Activated CD4-positive, alpha-beta memory T cell treated with anti-CD3 and anti-CD28 coated beads, Interleukin-2, amount 10 ng/mL, durations not matched to agents 7 days and 5 days (primary cell): ENCODE measurements at places on chromosomes 11 and 22.

DNA sequence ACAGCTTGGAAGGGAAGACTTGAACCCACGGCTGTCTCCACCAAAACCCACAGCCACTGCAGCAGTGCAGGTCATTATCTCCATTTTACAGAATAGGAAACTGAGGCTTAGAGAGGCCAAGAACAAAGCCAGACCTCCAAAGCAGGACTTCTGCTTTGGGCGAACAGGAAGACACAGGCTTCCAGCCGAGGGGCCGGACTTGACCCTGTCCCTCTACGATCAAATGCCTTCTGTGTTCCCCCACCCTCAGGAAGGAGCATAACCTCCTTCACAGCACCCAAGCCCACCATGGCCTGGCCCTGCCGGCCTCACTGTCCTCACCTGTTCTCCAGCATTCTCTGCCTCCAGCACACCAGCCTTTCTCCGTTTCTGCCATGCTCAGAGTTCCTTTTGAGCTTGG lies 15.8 kb downstream of the IGLL1 start:
- no peak overlapping the region for H3K4me3 ChIP-seq
- peaks cover 33% of the 10 kb centered on the region for H3K27me3 ChIP-seq
- no peak for DNase-seq
- no peak overlapping the region for H3K27ac ChIP-seq
- H3K4me1 ChIP-seq: peaks cover 10% of the 10 kb centered on the region
- no peaks in the 10 kb centered on the region for H3K36me3 ChIP-seq

DNA sequence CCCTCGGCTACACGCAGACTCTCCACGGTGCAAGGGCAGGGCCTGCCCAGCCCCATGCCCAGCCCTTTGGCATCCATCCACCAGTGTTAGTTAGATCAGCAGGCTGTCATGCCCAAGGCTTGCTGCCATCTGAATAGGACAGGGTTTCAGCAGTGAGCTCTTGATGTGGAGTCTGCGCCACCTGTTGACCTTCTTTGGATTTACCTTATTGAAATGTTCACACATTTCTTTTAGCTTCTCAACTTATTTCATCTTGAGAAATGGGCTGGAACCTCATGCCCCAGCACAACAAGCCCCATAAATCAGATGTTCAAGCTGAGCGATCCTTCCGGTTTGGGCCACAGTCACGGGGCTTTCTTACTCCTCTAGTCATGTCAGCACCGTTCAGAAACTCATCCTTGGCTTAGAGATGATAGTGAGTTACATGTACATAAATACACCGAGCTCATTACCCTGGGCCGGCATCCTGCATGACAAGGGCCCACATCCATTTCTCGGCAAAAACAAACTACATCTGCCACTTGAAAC lies 61.7 kb downstream of the PARVB start:
- no peaks in the 10 kb centered on the region for H3K27me3 ChIP-seq
- H3K4me3 ChIP-seq: no peak overlapping the region
- no peak overlapping the region for H3K27ac ChIP-seq
- H3K36me3 ChIP-seq: no peaks in the 10 kb centered on the region

DNA sequence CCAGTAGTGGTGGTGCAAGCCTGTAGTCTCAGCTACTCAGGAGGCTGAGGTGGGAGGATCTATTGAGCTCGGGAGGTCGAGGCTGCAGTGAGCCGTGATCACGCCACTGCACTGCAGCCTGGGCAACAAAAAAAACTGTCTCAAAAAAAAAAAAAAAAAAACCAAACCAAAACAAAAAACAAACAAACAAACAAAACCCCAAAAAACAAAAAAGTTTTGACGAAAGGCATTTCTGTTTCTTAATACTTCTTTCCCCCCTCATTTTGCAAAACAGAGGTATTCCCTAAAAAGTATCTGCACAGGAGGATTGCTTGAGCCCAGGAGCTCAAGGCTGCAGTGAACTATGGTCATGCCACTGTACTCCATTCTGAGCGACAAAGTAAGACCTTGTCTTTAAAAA lies 11.2 kb downstream of the HIRA start:
- H3K27me3 ChIP-seq: no peaks in the 10 kb centered on the region

GRCh38 chr11:118610773-118611432 lies 3.5 kb downstream of the PHLDB1 start:
- no peak overlapping the region for H3K27ac ChIP-seq
- peak; percentile 82 for DNase-seq
- H3K4me1 ChIP-seq: peaks cover 26% of the 10 kb centered on the region
- H3K4me3 ChIP-seq: peak overlapping the region; percentile 50
- peaks cover 48% of the 10 kb centered on the region for H3K27me3 ChIP-seq

GRCh38 chr11:101880222-101880621 lies 34.6 kb upstream of the CEP126 start:
- no peak overlapping the region for H3K4me3 ChIP-seq
- peaks cover 4% of the 10 kb centered on the region for H3K27me3 ChIP-seq
- H3K27ac ChIP-seq: no peak overlapping the region
- H3K4me1 ChIP-seq: no peaks in the 10 kb centered on the region

- H3K4me1 ChIP-seq: no peaks in the 10 kb centered on the region
- DNase-seq: no peak
- H3K36me3 ChIP-seq: no peaks in the 10 kb centered on the region
- H3K27me3 ChIP-seq: peaks cover 25% of the 10 kb centered on the region
- no peak overlapping the region for H3K27ac ChIP-seq
Measured at GRCh38 chr11:102534261-102534872, 3.8 kb upstream of the MMP7 start.

DNA sequence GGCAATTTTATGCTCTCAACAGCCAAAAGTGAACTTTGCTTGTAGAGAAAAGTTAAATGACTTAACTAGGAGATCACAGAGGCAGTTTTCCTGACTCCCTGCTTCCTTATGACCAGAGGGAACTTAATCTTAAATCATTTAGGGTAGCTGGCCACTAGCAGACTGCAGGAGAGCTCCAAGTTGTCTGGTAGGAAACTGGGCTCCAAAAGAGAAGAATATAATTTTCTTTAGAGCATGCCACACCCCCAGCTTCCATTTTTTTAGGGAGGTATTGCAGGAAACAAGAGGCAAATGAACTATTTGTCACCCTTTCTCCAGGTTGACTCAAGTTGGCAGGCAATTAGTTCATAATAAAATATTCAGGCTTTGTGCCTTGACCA lies 2.6 kb downstream of the METTL15 start:
- peak overlapping the region; percentile 80 for H3K27ac ChIP-seq
- H3K27me3 ChIP-seq: no peaks in the 10 kb centered on the region
- peak overlapping the region; percentile 98 for H3K4me3 ChIP-seq
- no peak for DNase-seq
- peaks cover 46% of the 10 kb centered on the region for H3K4me1 ChIP-seq

- no peak for DNase-seq
Measured at GRCh38 chr22:50220603-50221409, 20.0 kb downstream of the SELENOO start.

DNA sequence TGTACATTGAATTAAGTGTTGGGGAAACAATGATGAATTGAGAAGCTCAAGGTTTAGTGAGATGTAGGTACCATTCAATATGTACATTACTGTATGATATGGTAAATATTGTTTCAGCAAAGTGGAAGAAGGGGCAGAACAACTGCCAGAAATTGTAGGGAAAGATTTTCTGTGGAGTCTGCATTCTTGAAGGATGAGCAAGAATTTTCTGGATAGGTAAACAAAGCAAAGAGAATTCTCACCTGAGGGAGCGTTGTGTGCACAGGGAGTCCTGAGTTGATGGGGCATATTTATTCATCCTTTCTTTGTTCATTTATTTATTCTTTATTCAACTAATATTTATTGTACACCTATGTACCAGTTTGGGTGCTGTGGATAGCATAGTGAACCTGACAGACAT lies 83.2 kb downstream of the TMEM135 start:
- peaks cover 3% of the 10 kb centered on the region for H3K36me3 ChIP-seq
- H3K4me3 ChIP-seq: no peak overlapping the region
- H3K27me3 ChIP-seq: no peaks in the 10 kb centered on the region
- H3K27ac ChIP-seq: no peak overlapping the region
- no peak for DNase-seq
- peaks cover 3% of the 10 kb centered on the region for H3K4me1 ChIP-seq

GRCh38 chr11:109851780-109852390 lies 241.3 kb upstream of the ZC3H12C start:
- H3K27ac ChIP-seq: no peak overlapping the region
- H3K4me3 ChIP-seq: no peak overlapping the region
- no peak for DNase-seq
- no peaks in the 10 kb centered on the region for H3K27me3 ChIP-seq

DNA sequence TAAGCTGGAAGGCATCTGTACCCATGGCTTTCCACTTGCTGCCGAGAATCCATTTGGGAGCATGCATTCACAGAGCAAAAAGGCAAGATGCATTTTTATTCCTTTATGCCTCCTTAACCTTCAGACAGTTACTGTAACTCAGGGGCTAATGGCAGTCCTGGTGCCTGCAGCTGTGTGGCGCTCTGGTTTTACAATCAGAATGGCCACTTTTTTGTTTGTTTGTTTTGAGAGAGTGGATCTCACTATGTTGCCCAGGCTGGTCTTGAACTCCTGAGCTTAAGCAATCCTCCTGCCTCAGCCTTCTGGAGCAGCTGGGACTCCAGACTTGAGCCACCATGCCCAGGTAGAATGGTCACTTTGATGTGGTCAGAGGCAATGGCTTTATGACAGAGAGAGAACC lies 101.8 kb downstream of the NAV2 start:
- DNase-seq: no peak
- no peak overlapping the region for H3K4me3 ChIP-seq
- H3K4me1 ChIP-seq: no peaks in the 10 kb centered on the region
- no peaks in the 10 kb centered on the region for H3K36me3 ChIP-seq
